MV-4-11 (cell line): ENCODE measurements at places on chromosomes 4 and X.

DNA sequence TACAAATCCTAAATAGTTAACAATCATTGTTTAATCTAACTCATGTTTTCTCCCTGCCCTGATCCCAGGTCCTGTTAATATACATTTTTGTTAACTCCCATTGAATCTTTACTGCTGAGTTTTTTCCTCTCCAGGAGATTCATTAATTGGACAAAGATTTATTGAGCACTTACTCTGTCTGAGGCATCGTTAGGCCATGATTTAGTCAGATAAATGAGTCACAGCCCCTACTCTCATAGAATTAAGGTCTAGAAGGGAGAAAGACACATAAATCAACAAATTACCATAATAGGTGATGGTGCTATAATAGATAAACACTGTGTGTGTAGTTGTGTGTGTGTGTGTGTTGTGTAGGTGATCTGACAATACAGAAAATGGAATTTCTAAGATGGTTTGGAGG, 112.5 kb downstream of the MAPK10 start:
- DNase-seq: no peak

DNA sequence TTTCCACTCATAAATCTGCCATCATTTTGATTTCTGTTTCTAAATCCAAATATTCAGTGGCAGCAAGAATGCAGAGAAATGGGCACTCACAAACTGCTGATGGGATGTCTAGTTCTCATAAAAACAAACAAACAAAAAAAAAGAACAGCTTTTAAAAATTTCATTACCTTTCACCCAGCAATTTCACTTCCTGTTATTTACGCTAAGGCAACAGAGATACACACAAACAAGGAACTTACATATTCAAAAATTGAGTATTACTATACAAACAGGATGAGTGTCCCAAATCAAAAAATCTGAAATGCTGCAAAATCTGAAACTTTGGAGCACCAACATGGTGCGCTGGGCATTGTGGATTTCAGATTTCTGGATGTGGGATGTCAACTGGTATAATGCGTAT, 36.4 kb downstream of the FAT1 start:
- DNase-seq: peak; percentile 23

DNA sequence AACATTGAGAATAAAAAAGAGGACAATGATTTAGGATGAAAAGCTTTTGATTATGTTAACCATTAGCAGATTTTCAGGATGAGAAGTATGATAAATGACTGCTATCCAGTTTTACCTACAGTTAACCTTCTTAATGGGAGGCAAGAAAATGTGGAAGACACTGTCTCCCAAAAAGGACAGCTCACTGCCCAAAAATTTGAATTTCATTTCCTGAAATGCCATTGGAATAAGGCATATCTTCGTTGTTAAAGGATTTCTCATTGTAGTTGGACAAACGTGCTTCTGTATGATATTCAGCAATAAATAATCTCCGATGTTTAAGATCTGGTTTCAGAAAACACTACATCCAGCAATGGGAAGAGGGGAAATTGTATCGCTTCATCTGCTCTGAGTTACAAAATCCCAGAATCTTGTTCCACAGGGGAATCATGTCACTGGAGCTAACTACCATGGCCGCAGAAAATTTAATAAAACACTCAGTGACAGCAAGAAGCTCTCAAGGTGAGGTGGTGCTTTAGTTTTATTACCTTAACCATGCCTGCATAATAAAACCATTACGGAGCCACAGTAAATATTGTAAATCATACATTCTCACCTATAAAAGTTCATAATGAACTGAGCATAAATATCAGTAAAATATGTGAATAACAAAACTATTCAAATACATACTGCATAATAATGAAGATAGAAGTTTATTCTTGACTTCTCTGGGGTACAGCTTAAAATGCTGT, 552.3 kb downstream of the PCDH7 start:
- DNase-seq: no peak

GRCh38 chrX:5145957-5146356, 1082.7 kb downstream of the NLGN4X start:
- no peak for DNase-seq

DNA sequence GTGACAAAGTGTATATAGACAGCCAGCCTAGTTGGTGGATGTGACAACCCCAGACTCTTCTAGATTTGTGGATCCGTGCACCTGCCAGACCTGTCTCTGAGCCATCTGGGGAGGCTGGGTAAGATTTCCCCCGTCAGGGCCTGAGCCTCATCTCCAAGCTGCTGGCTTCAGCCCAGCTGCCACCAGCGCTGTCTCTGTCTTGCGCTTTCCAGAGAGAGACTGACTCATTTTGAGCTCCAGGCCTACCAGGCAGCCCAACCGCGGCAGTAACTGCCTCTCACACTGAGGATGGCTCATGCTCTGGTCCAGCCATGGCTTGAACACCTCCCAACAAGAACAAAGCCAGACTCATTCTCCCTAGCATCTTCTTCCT, 26.4 kb downstream of the NOP14 start:
- DNase-seq: peak; percentile 62
